ENCODE measurements at places on chromosomes 3 and 15.

GRCh38 chr3:127765735-127766134 is 56.6 kb downstream of the MGLL start:
- DNase-seq, result no peak

GRCh38 chr15:85771271-85771670 is 23.5 kb downstream of the KLHL25 start:
- DNase-seq, result no peak

GRCh38 chr3:197435426-197435825 is 120.3 kb downstream of the BDH1 start:
- no peak for DNase-seq

DNA sequence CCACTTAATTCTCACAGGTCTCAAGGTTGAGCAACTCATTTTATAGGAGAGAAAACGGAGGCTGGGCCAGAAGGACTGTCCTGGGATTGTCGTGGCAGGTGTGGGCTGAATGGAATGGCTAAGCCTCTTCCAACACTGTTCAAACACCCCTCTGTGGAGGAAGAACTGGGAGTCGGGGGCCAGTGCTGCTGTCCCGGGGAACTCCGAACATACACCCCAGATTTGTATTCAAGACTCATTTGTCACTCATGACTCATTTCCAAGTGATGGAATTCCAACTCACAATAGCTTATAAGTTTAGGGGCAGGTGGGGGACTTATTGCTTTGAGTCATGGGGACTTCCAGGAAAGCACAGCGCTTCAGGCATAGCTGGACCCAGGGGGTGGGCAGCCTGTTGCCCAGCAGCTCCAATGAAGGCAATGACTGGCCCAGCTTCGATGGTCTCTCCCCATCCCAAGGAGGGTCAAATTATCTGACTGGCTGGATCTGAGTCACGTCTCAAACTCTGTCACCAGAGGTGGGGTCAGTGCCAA is 72.5 kb downstream of the TM2D3 start:
- DNase-seq, result no peak

DNA sequence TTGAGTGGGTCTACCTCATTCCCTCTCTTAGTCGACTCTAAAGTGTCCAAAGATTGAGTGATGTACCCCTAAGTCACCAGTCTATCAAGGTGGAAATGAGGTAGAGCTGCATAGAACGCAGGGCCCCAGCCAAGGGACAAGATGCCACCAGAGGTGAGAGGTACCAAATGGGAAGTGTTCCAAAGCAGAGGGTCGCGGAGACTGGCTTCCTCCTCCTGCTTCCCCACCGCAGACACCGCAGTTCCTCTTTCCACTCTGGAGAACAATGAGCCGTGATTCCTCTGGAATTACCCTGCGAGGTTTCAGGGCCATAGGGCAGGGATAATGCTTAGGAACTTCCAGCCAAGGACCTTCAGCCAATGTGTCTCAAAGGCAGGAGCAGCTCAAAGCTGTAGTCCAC is 55.8 kb downstream of the DAPK2 start:
- DNase-seq, result no peak

- DNase-seq, result no peak
Measured at GRCh38 chr3:181735911-181736310, 24.2 kb downstream of the SOX2 start.

DNA sequence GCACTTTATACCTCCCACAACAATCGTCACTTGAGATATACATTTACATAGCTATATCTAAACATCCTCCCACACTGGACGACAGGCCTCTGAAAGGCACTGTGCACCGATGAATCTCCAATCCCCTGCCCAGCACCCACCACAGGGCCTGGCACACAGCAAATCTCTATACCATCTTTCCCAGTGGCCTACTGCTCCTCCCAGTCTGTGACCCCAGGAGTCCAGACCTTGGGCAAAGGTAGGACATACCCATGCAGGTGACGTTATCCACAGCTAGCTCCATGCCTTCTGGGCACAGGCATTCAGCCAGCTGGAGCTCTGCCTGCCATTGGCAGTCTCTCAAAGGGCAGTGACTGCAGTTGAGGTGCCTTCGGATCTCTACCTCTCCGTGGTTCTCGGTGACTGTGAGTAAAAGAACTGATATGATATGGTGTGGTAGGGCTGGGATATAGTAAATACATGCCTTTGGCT is 5.8 kb downstream of the LTK start:
- DNase-seq, result no peak

DNA sequence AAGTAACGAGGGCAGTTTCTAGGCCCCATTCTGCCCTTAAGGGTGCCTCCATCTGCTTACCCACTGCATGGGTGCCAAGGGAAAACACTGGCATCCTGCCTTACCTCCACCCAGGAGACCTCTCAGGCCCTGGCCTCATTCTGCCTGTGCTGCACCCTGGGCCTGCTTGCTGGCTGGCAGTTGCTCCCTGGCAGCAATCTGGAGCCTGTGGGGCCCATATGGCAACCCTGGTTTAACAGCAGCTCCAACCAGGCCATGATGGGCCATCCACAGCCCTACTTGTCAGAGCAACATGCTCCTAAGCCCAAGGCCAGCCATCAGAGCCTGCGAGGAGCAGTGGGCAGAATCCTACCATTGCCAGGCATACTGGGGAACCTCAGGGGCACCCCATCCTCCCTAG is 3.7 kb downstream of the C3orf18 start:
- no peak for DNase-seq

DNA sequence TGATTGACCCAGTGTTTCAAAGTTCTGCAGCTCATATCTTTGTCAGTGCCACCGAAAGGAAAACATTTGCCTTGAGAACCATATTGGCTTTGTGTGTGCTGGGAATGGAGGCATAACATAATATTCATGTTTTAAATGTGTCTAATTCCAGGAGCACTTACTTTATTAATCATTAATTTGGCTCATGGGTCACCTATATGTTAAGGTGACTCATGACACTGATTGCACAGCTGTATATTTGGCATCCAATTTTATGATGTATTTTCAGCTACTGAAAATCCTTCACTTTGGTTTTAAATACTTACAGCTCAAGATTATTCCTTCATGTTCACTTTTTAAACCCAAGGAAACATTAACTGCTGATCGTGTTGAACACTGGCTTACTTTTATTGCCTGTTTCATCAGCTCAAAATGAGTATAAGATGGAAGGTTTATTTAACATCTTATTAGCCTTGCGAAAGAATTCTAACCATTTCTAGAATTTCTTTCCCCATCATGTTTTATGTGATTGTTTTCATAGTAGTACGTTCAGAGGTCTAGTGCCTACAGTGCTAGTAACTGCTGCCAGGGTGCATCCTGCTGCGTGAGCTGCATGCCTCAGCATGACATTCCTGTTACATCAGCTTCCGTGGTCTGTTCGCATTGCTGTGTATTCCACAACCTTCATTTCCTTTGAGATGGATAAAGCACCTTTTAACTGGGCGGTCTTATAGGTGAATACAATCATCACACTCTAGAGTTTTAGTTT is 63.7 kb downstream of the LRCH3 start:
- DNase-seq, result no peak

Data from coronary artery (tissue), 2 donors.